ENCODE measurements at places on chromosomes 5 and 9.

DNA sequence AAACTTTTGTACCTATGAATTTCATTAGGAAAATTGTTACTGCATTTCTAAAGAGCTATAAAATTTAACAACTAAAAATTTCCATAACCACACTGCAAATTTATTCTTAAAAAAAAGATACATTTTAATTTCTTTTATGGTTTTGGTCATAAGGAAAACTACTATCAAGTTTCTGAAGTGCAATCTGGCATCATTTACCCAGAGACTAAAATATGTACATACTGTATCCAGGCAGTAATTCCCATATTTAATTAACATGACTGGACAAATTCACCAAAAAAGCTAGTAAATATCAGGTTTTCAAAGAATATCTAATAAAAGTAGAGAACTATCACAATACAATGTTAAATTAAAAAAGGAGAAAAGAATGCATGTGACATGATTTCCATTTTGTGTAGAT is 20.7 kb downstream of the PUM3 start:
- no peak for DNase-seq

- DNase-seq, result peak; percentile 95
Observed at GRCh38 chr9:69951411-69951810, 92.2 kb upstream of the MAMDC2 start.

DNA sequence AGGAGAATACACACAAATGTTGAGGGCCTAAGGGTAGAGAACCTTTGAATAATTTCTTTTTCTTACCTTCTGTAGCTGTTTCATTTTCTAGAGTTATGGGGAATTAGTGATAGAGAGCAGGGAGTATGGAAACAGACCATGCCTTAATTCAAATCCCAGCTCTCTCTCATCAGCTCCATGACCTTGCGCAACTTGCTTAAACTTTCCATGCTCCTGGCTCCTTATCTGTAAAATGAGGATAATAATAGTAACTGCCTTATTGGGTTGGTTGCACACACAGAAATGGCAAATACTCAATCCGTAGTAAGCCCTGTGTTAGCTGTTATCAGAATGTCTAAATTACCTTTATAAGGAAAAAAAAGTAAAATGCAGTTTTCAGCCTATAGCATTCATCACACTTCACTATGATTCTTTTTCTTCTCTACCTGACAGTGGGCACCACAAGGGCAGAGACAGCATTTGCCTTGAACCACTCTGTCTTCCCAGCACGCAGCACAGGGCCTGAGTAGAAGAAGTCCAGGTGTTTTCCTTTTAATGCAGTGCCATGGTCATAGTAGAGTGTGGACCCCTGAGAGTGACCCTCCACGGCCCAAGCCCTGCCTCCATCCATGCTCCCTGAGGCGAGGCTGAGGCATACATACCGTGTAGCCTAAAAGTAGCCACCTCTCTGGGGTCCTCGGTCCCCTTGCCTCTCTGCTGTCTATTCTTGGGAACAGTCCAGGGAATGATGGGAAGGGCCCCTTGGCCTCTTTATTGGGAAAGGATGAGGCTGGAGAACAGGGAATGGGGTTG is 17.4 kb downstream of the C5orf15 start:
- DNase-seq, result no peak

GRCh38 chr5:74009502-74009901 is 383.5 kb downstream of the ARHGEF28 start:
- DNase-seq, result no peak

GRCh38 chr5:53480416-53481158 is at the start of gene FST:
Gene FST (plus strand): TSS chr5:53480629. CDS start chr5:53480792, 163 bp downstream.
- DNase-seq, result no peak

DNA sequence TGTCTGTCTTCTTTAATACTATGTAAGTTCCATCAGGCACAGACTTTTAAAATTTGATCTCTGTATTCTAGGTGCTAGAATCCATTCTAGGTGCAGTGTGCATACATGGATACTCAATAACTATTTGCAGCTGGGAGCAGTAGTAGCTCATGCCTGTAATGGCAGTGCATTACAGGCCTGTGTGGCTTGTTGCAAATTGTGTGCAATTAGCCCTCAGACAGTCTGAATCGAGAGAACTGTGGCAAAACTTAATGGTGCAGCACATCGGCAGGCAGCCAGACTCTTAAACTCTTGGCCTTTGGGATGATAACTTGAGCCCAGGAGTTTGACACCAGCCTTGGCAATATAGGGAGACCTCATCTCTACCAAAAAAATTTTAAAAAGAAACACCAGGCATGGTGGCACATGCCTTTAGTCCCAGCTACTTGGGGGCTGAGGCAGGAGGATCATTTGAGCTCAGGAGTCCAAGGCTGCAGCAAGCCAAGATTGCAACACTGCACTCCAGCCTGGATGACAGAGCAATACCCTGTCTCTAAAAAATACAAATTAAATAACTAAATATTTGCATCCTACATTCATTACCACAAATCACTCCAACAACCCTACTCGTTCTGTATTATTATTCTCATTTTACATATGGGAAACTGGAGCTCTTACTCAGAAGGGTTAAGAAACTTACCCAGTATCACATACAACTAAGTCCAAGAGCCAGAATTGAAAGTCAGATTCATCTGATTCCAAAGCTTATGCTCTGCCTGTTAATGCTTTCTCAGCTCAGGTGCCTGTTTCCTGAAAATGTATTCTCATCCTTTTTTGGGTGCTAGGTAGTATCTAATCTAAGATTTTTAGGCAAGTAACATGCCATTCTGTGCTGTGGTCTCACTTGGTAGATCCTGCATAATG is 30.1 kb downstream of the PRKACG start:
- DNase-seq, result no peak

- DNase-seq, result no peak
Observed at GRCh38 chr5:66908230-66908629, 288.4 kb downstream of the CD180 start.

- DNase-seq, result no peak
Observed at GRCh38 chr9:1550636-1551035, 464.5 kb upstream of the SMARCA2 start.

- no peak for DNase-seq
Observed at GRCh38 chr9:14750821-14751220, 28.3 kb upstream of the CER1 start.

- DNase-seq, result no peak
Observed at GRCh38 chr5:111752426-111752965, 4.5 kb downstream of the NREP start.

DNA sequence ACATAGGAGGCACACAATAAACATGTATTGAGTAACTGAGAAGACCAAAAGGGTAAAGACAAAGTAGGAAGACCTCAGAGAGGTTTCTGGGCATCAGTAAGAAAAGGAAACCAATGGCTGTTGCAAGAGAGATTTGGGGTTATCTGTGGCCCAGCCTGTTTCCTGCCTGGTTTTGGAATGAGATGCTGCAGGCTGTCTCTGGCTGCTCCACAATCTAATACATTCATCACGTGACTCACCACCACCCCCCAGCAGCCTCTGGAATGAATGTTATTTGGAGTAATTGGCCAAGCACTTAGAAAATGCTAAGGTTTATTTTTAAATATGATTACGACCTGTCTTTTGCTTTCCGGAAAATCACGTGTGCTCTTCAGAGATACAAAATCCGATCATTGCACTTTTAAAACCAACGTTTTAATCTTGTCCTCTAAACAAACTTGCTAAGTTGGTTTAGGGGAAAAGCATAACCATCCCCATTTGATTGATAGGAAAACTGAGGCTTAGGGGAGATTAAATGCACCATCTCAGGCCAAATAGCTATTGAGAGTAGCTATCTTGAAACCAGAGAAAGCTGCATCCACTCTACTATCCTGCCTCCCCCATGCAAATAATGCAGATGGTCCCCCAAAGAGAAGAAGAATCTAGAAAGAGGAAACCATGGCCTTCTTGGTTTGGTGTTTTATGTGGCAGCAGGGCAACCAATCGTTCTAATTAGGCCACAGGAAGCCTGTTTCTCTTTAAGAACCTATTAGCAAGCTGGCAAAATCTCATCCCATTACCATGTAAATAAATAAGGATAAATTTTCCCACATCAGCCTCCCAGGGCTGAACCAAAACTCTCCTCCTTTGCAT is 151.8 kb upstream of the ADRA1B start:
- peak; percentile 96 for DNase-seq

- no peak for DNase-seq
Observed at GRCh38 chr5:149215478-149216090, 56.1 kb upstream of the AFAP1L1 start.

DNA sequence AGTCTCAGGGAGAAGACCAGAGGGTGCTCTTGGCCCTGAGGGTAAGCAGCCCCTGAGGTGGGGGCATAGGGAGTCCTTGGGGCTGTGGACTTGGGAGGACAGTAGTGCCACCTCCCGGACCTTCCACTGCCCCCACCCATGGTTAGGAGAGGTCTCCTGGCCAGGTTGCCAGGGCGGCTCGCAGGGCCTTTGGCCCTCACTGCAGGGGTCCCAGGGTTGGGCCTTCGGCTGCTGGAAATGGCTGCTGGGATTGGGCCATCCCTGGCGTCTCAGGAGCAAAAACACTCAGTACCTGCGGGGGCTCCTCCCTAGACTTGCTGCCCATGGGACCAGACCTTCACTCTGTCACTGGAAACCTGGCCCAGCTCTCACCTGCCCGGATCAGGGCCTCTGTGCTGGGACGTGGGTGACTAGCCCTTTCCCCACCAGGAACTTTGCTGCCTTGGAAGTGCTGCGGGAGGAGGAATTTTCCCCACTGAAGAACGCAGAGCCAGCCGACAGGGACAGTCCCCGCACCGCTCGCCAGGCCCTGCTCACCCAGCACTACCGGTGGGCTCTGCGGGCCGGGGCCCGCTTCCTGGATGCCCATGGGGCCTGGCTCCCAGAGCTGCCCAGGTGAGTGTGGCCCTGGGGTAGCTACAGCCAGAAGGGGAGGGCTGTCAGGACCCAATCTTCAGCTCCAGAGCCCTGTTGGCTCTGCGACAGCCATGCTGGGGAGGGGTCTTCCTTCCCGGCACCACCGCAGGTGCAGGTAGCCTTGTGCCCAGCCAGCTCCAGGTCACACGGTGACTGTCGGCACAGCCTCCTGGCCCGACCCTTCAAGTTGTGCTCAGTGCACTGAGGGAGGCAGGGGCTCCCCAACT is 3.2 kb downstream of the UAP1L1 start:
- no peak for DNase-seq

DNA sequence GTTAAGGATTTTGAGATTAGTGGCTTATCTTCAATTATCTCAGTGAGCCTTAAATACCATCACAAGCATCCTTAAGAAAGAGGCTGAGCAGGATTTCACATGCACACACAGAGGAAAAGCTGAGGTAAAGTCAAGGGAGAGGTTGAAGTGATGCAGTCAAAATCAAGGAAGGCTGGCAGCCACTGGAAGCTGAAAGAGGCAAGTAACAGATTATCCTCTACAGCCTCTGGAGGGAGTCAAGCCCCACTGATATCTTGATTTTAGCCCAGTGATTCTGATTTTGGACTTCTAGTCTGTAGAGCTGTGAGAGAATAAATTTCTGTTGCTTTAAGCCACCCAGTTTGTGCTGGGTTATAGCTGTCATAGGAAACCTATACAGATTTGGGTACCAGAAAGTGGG is 80.1 kb downstream of the ANKRD31 start:
- DNase-seq, result no peak

- DNase-seq, result no peak
Observed at GRCh38 chr5:943201-943917, 50.7 kb downstream of the TRIP13 start.

DNA sequence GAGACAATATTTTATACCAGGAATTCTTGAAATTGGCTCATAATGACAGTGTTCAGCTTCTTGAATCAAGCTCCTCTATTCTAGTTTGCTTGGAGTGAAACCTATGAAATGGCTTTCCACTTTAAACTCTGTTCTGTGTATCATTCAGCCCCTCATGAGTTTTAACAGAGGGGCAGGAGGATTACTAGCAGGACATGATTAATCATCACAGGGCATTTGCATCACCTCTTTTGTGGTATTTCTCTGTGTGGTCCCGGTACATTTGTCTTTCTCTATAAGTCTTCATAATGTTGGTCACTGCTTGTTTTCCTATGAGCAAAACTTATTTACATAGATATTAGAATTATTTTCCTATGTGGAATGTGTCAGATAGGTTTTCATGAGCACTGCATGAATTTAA is 21.2 kb downstream of the CAST start:
- DNase-seq, result no peak

DNA sequence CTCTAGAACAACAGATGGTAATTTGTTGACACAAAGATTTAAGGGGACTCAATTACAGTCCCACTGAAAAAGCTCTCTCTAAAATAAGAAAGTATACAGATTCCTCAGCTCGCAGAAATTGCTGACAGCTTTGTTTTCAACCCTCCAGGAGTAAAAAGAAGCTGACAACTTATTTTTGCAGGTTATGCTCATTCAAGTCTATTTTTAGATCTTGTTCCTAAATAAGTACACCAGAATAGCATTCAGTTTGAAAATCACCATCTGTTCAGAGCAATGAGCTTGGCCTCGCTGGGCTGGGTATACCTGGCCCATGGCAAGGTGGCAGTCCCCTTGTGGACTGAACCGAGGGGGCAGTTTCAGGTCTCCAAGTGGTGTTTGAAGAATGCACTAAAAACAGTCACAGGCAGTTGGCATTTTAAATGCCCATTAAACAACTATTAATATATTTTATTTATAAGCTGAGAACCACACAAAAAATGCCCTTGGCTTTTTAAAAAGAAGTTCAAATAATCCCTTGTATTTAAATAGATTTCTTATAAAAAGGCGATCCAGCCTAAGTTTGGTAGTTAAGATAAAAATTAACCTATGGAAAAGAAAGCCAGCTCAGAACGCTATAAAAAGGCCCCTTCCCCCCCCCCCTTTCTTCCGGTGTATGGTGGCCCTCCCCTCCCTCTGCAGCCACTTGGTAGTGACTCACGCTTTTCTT is 169.2 kb downstream of the AUH start:
- DNase-seq, result no peak

DNA sequence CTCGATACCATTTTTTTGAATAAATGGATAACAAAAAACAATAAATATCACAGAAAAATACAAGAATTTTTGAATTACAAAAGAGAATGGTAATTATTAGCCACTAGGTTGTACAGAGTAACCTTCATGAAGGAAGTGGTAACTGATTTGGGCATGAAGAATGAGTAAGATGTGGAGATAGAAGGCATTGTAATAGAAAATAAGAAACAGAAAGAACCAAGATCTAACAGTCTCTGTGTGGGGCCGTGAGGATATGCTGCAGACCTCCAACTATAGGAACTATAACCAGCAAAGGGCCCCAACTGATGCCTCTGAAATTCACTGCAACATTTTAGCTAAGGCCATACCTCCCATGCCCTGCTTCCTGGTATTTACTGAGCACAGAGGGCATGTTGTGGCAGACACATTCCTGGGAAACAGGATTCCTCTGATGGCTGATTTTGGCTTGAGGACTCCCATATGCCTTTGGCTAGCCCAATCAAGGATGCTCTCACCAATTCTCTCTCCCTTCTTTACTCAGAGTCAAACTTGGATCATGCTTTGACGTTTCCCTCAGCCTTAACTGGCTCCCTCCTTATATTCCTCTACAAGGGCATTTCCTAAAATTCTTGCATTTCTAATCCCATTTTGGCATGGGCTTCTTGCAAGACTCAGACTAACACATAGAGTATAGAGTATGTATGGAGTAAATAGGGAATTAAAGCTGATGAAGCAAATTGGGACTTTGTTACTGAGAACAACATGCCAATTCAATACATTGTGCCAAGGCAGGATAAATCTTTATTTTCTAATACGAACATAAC is 208.9 kb downstream of the PDE4D start:
- no peak for DNase-seq

- DNase-seq, result no peak
Observed at GRCh38 chr9:79731171-79731890, 159.6 kb downstream of the TLE4 start.

- peak; percentile 51 for DNase-seq
Observed at GRCh38 chr9:112224401-112225289, 49.5 kb upstream of the SUSD1 start.

- no peak for DNase-seq
Observed at GRCh38 chr9:4226331-4227250, 73.3 kb downstream of the GLIS3 start.

GRCh38 chr5:109682383-109682782 is 7.3 kb upstream of the MAN2A1 start:
- DNase-seq, result peak; percentile 20
